ENCODE measurements at places on chromosomes 16 and 17.

DNA sequence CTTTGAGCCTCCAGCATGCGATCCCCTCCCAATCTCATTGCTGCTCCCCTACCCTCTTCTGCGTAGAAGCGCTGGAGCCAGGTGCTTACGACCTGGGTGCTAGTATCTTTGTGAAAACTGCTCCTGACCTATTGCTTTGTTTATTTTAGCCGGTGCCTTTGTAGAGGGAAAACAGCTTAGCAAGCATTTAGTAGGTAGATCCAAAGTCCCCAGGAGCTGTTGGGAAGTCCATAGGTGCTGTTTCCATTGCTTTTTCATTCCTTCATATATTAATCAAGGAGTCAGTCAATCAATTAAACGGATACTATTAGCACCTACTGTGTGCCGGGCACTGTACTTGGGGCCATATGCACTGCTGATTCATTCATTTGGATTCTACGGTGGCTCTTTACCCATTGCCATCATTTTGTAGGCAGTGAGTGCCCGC is 497.6 kb downstream of the WWOX start:
- no peak for DNase-seq

- DNase-seq = no peak
Measured at GRCh38 chr17:47301831-47302230, 21.9 kb upstream of the EFCAB13 start.

GRCh38 chr17:29949696-29950095 is 8.3 kb downstream of the EFCAB5 start:
- peak; percentile 41 for DNase-seq

- DNase-seq = no peak
Measured at GRCh38 chr16:48961546-48961945, 320.1 kb downstream of the CBLN1 start.

DNA sequence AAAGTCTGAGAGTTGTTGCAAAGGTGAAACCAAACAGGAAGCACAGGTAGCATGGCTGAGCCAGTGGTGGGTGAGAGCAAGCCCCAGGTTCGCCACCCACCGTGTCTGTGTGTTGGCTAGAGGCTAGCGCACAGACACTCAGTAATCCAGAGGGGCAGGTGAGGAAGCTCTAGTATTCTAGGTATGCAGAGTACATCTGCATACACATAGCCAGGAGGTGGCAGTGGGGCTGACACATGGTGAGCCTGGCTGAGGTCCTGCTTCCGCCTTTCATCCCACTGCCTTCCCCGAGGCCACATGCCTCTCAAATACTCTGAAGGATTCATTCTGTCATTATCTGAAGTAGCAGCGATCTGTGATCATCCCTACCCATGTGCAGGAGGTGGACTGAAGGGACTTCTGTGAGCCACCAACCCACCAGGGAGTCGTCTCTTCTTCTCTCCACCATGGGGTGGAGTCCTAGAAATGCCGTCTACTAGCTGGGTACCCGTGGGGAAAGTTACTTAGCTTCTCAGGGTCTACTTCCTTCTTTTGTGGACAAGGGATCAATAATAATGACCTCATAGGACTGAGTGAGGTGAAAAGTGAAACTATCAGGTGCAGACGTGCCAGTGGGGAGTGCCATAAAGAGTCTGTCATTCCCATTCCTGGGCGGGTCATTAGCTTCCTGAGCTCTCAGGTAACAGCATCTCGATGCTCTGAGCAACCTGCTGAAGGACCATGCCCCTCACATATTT is 36.0 kb upstream of the ICAM2 start:
- no peak for DNase-seq

- no peak for DNase-seq
Measured at GRCh38 chr16:25270577-25270976, 12.9 kb upstream of the ZKSCAN2 start.

DNA sequence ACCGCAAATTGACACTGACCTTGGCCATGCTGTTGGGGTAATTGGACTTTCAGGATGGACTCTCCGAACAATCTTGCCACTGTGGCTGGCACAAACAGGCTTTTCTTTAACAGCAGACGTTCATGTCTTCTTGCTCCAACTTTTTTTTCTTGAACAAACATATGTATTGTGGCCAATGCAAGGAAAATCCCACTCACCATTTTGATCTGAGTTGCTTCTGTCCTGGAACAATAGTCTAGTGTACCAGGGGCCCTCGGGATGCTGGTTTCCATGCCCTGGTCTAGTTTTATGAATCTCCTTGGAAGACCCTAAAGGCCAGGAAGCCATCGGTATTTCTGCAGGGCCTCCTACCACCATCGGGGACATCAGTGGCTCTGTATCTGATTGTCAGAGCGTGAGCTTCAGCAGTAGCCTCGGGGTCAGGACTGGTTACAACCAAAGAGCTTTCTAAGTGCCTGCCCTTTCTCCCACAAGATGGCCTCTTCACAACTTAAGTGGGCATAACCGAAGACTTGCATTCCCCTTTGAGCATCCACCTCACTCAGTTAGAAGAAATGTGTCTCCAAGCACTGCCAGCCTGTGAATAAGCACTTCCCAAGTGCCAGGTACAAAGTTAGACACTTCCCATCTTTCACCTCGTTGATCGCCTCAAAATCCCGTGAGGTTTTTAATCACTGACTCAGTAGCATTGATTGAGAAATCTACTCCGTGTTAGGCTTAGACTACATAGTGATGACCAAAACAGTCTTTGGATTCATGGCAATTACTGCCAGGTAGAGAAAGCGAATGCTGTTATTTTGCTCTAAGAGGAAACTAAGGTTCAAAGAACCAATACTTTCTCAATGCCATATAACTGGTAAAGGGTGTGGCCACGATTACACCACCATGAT is 87.0 kb upstream of the TBX2 start:
- DNase-seq = peak; percentile 86

DNA sequence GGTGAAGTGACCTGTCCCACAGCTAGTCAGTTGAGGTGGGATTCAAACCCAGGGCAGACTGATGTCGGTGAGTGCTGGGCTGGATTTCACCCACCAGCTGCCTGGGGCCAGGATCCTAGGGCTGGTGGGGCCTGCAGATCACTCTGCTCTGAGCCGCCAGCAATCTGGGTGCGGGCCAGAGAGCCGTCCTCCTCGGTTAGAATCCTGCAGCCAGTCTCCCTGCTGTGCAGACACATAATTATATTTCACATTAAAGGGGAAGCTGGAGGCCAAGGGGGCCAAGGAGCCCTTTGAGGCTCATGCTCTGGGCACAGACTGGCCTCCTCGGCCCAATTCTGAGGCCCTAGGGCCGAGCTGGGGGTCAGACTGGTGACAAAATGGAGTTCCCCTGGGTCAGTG is 996 bp upstream of the KCNJ12 start:
- DNase-seq = no peak

- no peak for DNase-seq
Measured at GRCh38 chr17:17122781-17123483, 80.7 kb downstream of the MPRIP start.

- DNase-seq = no peak
Measured at GRCh38 chr17:21425321-21425720, 49.2 kb downstream of the KCNJ12 start.

DNA sequence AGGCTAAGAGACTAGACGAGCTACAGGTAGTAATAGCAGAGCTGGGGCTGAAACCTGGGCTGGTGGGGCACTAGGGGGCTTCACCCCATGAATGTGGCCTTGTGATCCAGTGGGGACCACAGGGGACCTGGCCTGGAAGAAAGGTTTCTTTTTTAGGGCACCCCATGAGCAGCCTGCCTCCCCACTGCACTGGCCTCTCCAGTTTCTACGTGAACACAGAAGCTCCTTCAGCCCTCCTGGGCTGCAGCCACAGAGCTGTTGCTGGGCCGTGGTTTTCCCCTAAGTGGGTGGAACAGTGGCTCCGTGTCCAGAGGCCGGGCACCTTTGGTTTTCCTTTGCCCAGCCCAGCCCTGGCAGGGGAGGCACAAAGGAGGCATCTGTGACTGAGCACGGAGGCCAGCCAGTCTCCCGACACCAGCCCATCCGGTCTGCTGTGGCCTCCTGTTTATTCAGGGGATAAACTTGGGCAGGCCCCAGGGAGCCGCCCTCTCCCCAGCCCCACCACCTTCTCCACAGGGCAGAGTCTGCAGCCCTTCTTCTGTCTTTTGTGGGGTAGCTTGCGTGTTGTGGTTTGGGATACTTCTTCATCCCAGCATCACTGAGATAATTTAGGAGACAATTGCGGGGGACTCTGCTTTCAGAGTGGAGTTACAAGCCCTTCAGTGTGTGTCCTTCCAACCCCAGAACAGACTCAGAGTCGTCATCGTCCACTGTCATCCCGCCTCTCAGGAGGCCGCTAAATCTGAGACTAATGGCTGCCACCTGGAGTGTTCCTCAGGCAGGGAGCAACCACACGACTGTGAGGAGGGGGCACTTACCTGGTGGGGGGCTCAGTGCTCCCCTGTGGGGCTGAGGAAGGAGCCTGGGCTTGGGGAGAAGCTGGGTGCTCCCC is 85.3 kb downstream of the RAB11FIP4 start:
- DNase-seq = no peak

DNA sequence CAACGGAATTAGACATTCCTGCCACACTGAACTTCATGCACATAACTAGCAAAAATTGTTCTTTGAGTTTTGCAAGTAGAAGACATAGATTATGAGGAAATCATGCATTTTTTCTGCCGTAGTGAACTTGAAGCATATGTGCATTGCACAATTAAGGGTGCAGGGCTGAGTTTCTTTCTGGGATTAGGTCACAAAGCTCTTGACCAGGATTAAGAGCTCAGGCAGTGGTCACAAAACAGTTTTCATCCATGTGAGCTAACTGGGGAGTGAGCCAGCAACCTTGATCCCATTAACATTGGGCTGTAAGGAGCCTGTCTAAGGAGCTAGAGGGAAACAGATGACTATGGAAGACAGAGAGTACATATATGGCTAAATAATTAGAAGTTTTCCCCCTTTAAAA is 143.7 kb downstream of the PMP22 start:
- DNase-seq = no peak

GRCh38 chr17:63754046-63754445 is 12.4 kb upstream of the STRADA start:
- DNase-seq = no peak

GRCh38 chr16:67666032-67666551 is 458 bp downstream of the ENKD1 start:
- DNase-seq = no peak

DNA sequence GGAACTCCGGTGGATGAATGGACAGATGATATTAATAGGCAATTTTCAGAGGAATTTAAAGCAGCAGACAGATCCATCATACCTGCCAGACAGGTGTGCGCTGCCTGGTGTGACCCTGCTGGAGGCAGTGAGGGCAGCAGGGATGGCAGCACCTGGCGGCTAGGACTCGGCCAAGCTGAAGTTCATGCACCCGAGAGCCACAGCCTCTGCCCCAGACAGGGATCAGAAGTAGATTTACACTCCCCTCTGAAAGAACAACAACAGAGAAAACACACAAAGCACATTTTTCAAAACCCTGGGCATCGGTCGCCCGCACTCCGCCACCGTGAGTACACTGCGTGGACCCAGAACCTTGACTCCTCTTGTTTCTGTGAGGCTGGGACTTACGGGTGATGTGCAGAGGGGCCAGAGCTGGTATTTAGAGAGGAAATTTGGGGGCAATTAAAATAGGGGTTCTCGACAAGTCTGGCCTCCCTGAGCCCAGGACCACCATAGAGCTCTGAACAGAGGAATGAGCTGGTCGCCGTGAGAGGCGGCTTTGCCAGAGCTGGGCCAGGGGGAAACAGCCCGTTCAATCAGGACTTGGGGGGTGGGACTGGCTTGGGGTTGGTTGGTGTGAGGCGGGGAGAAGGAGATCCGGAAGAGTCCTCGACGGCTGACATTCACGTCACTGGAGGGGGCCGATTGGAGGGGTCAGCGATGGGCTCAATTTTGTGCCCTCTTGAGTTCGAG is 101.0 kb downstream of the METRNL start:
- DNase-seq = no peak

Data from DMS79 (cell line).